ENCODE measurements at places on chromosomes 4 and X. TPM values are rescaled to one million over a fixed set of nuclear protein-coding genes. Genes with fewer than 3 reads are reported as not detected.

The EMCN gene
- polyA plus RNA-seq, result not detected

The BEX2 gene
- 34.6 TPM for polyA plus RNA-seq

The ETDB gene
- not detected for polyA plus RNA-seq

The GLRB gene
- polyA plus RNA-seq, result not detected

The ZNF157 gene
- polyA plus RNA-seq, result 0.52 TPM

The AMBN gene
- polyA plus RNA-seq, result not detected

The NXF2 gene
- not detected for polyA plus RNA-seq

The GAGE13 gene
- not detected for polyA plus RNA-seq

The MFAP3L gene
- 0.63 TPM for polyA plus RNA-seq

The TTC29 gene
- not detected for polyA plus RNA-seq

The DSPP gene
- not detected for polyA plus RNA-seq

The UGT2B15 gene
- not detected for polyA plus RNA-seq

The SPANXD gene
- polyA plus RNA-seq, result not detected

The CORIN gene
- polyA plus RNA-seq, result not detected

DNA sequence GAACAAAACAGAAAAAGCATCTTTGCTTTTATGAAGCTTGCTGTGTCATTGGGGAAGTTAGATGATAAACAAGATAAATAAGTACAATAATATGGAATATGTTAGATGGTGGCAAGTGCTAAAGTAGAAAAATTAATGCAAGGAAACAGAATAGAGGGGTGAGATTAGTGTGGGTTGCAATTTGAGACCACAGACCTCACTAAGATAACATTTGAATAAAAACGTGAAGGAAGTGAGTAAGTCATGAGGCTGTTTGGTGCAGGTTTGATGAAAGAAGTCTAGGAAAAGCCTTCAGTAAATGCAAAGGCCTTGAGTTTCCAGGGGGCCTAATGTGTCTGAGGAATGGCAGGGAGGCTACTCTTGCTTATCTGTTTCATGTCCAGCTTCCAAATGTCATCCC is 102.5 kb downstream of the CFAP299 start:
- DNase-seq, result no peak

- no peak for DNase-seq
These were observed 58.3 kb upstream of the TMEM131L start for GRCh38 chr4:153407906-153408305.

- no peak for DNase-seq
These were observed 95.0 kb upstream of the STS start for GRCh38 chrX:7052541-7052940.

GRCh38 chr4:25535278-25535677 is 120.4 kb upstream of the SLC34A2 start:
- DNase-seq, result no peak

GRCh38 chrX:63561425-63561824 is 210.3 kb upstream of the SPIN4 start:
- DNase-seq, result peak; percentile 3

DNA sequence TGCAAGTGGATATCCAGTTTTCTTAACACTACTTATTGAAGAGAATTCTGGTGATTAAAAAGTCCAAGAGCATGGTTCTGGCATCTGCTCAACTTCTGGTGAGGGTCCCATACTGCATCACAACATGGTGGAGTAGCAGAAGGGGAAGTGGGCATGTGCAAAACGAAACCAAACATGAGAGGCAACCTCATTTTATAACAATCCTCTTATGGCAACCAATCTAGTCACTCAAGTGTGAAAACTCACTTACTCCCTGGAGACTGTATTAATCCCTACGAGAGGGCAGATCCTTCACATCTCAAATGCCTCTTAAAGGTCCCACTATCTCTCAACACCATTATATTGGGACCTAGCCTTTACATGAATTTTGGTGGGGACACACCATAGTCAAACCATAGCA is 55.4 kb upstream of the TRO start:
- peak; percentile 2 for DNase-seq

GRCh38 chr4:10253765-10254164 is 137.2 kb upstream of the WDR1 start:
- DNase-seq, result no peak

- no peak for DNase-seq
These were observed 443.6 kb downstream of the UBE2NL start for GRCh38 chrX:144327495-144327894.

DNA sequence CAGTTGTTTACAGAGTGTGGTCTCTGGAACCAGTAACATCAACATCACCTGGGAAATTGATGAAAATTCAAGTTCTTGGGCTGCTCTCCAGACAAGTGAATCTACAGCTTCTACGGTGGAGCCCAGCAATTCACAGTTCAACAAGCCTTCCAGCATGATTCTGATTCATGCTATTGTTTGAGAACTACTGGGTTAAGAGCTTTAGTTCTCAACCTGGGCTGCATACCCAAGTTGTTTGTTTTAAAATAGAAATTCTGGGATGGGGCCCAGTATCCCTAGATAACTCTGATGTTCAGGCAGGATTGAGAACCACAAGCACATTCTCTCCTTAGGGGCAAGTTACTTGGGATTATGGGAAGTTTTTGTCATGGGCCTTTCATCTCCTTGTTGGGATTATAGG is 37.9 kb upstream of the PGK1 start:
- no peak for DNase-seq

- DNase-seq, result no peak
These were observed 192.1 kb downstream of the ADAMTS3 start for GRCh38 chr4:72376901-72377300.

- DNase-seq, result no peak
These were observed 115.9 kb upstream of the TEX13D start for GRCh38 chrX:124216396-124217115.

GRCh38 chrX:7709845-7710244 is 133.1 kb upstream of the VCX start:
- DNase-seq, result no peak

DNA sequence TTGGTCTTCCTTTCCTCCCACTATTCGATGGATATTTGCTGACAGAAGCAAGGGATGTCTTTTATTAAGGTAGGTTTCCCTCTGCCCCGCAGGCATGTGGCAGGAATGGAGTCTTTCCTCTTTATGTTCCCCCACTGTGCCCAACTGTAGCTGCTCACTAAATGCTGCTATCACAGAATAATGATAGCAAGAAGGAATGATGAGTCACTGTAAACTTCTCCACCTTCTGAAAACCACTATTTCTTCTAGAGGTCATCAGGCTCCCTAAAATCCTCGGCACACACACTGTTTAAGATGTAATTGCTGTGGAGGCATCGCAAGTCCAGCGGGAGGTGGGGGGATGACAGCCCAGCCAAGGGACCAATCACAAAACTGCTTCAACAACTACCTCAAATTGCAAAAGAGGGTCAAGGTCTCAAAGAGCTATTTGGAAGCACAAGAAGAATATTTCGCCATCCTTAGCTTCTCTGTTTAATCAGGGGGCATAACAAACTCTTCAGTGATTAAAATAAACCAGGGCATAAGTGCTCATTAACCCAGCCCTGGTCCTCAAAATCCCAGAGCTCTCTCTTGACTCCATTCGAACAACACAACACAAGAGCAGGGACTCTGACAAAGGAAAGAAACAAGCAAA is 13.9 kb downstream of the QDPR start:
- DNase-seq, result no peak

- no peak for DNase-seq
These were observed 282.0 kb downstream of the ARHGAP24 start for GRCh38 chr4:85756938-85757337.

- DNase-seq, result no peak
These were observed at the start of gene HS6ST2 for GRCh38 chrX:132958091-132958703. Gene HS6ST2, minus strand, starts transcription at chrX:132958629.

DNA sequence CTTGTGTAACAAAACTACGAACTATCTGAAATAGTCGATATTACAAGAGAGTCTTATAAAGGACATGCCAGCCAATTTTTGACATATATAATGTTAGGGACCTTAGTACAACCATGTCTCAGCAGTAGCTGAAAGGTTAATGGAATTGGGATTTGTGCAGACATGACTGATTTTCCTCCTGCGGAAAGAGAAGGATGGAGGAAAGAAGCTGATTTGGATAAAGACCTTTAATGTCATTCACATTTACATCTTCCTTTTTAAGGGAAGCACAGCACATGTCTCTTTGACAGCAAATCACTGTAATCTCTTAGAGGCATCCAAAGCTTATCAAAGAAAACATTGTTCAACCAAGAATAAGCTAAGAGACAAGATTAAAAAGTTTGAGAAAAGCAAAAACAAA is 1976.2 kb upstream of the IGFBP7 start:
- no peak for DNase-seq

Measured in B cell (primary cell).